Pancreas (tissue), 10 donors: ENCODE measurements at places on chromosomes 7 and 10. TPM values are rescaled to one million over a fixed set of nuclear protein-coding genes. Genes with fewer than 3 reads are reported as not detected.

GRCh38 chr7:56290548-56290947 is 174.3 kb upstream of the NUPR2 start:
- no peaks in the 10 kb centered on the region for H3K27me3 ChIP-seq
- H3K36me3 ChIP-seq, result no peaks in the 10 kb centered on the region
- no peak overlapping the region for H3K27ac ChIP-seq
- H3K4me1 ChIP-seq, result no peaks in the 10 kb centered on the region

DNA sequence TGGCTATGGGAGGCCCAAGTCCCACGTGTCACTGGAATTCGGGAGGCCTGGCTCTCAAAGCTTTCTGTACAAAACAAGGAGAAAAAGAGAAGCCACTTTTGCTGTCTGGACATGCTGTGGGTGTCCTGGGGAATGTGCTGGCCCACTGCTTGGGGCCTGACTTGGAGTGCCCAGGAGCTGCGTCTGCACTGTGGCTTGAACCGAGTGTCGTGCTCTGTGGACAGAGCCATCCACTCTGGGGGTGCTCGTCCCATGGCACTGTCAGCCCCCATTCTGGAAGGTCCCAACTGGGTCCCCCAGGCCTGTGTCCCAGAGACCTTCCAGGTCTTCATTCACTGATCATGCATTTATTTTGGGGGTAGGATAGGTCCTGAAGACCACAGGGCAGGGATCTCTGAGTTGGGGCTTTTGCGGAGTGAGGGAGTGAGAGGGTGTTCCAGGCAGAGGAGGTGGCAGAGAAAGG is 138.0 kb downstream of the LHPP start:
- no peak overlapping the region for H3K4me3 ChIP-seq
- H3K36me3 ChIP-seq, result no peaks in the 10 kb centered on the region
- H3K27me3 ChIP-seq, result no peaks in the 10 kb centered on the region
- H3K4me1 ChIP-seq, result no peaks in the 10 kb centered on the region

- H3K27me3 ChIP-seq, result no peaks in the 10 kb centered on the region
- H3K4me3 ChIP-seq, result no peak overlapping the region
- no peaks in the 10 kb centered on the region for H3K4me1 ChIP-seq
- no peaks in the 10 kb centered on the region for H3K36me3 ChIP-seq
- DNase-seq, result no peak
These were observed 38.5 kb downstream of the NPTX2 start for GRCh38 chr7:98655611-98656010.

GRCh38 chr7:158053183-158053915 is 534.3 kb downstream of the PTPRN2 start:
- no peak for DNase-seq
- no peak overlapping the region for H3K27ac ChIP-seq
- no peaks in the 10 kb centered on the region for H3K36me3 ChIP-seq
- H3K4me1 ChIP-seq, result no peaks in the 10 kb centered on the region
- no peaks in the 10 kb centered on the region for H3K27me3 ChIP-seq
- no peak overlapping the region for H3K4me3 ChIP-seq

GRCh38 chr10:61262486-61263261 is 190.5 kb downstream of the TMEM26 start:
- no peak for DNase-seq
- no peaks in the 10 kb centered on the region for H3K36me3 ChIP-seq
- no peaks in the 10 kb centered on the region for H3K4me1 ChIP-seq
- H3K27me3 ChIP-seq, result no peaks in the 10 kb centered on the region
- H3K4me3 ChIP-seq, result no peak overlapping the region
- H3K27ac ChIP-seq, result no peak overlapping the region

DNA sequence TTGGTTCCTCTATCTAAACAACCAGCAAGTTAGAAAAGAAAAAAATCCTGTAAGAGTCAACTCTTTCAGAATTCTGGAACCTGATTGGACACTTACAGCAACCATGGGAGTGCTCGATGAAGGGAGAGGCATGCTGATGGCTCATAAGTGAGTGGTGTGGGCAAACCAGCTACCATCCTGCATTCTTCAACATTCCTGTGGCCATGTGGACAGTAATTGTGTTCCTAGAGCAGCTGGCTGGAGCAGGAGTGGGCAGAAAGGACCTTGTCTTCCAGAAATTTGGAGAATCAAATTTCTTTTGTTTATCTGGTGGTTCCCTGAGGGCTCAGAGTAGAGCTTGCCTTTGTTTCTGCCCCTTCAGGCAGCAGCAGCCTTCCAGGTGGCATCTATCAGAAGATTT is 22.5 kb upstream of the MYL7 start:
- DNase-seq, result no peak
- H3K27ac ChIP-seq, result no peak overlapping the region
- H3K4me1 ChIP-seq, result no peaks in the 10 kb centered on the region
- no peaks in the 10 kb centered on the region for H3K36me3 ChIP-seq
- no peaks in the 10 kb centered on the region for H3K27me3 ChIP-seq

- H3K4me3 ChIP-seq, result no peak overlapping the region
- no peak overlapping the region for H3K27ac ChIP-seq
- peaks cover under 1% of the 10 kb centered on the region for H3K4me1 ChIP-seq
- H3K27me3 ChIP-seq, result no peaks in the 10 kb centered on the region
These were observed 13.2 kb upstream of the PWWP2B start for GRCh38 chr10:132383751-132384196.

DNA sequence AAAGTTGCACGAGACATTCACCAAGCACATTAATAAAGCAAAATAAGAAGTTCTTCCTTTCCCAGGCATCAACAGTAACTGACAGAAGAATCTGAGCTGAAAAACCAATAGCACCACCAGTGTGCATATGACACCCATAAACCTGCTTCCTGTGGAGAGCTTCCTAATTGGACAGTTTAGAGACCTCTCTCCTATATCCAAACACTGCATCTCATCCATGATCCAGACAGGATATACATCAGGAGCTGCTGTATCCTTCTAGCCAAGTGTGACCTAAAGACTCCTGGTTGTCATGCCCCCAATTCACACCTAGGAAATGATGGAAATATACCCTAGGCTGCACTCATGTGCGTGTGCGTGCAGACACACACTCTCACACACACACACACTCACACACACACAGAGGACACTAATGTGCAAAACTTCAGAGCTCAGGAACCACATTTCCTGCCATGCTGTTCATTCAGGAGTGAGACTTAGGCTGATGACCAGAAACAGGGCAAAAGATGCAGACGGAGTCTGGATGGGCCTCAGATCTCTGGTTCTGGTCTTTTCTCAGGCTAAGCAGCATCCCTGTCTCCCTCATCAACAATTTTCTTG is 58.0 kb downstream of the MAP3K8 start:
- no peaks in the 10 kb centered on the region for H3K4me1 ChIP-seq
- H3K27ac ChIP-seq, result no peak overlapping the region

DNA sequence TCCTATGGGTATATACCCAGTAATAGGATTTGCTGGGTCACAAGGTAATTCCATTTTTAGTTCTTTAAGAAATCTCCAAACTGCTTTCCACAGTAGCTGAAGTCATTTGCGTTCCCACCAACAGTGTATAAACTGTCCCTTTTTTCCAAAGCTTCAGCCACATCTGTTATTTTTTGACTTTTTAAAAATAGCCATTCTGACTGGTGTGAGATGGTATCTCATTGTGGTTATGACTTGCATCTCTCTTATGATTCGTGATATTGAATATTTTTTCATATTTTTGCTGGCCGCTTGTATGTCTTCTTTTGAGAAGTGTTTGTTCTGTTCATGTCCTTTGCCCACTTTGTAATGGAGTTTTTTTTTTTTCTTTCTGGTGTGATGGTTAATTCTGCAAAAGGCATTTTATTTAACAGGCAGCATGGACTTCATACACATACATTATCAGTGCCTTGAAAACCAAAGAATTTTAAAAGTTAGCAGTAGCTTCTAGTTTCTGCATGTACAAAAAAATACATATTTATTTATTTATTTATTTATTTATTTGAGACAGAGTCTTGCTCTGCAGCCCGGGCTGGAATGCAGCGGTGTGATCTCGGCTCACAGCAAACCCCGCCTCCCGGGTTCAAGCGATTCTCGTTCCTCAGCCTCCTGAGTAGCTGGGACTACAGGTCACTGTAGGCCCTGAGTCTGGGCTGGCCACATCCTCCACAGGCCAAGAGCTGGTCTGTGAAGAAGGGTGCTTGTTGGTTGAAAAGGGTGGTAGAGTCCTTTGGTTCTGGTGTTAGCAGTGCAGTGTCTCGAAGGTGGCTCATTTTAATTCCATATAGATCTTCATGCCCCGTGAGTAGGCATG is 32.3 kb downstream of the AGR3 start:
- H3K36me3 ChIP-seq, result no peaks in the 10 kb centered on the region
- peaks cover 14% of the 10 kb centered on the region for H3K4me1 ChIP-seq
- H3K4me3 ChIP-seq, result no peak overlapping the region
- no peaks in the 10 kb centered on the region for H3K27me3 ChIP-seq
- H3K27ac ChIP-seq, result no peak overlapping the region

GRCh38 chr10:21807180-21807579 is 196.3 kb downstream of the DNAJC1 start:
- H3K4me1 ChIP-seq, result no peaks in the 10 kb centered on the region
- DNase-seq, result no peak
- H3K36me3 ChIP-seq, result no peaks in the 10 kb centered on the region
- no peaks in the 10 kb centered on the region for H3K27me3 ChIP-seq
- H3K4me3 ChIP-seq, result no peak overlapping the region

DNA sequence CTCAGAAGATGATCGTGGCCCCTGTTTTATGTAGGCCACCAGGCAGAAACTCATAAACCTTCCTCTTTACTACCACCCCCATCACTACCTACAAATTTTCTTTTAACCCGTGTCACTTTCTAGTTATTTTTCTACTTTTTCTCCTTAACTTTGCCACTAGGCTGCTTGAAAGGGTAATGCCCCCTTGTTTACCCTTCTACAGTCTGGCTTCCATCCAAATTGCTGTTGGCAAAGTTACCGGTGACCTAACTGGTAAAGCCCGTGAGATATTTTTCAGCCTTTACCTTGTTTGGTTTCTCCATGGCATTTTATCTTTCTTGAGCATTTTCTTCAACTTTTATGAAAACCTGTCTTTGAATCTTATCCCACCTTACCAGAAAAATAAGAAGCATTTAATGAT is 153.0 kb downstream of the WNT2 start:
- H3K27ac ChIP-seq, result no peak overlapping the region
- no peaks in the 10 kb centered on the region for H3K27me3 ChIP-seq
- peak; percentile 61 for DNase-seq

DNA sequence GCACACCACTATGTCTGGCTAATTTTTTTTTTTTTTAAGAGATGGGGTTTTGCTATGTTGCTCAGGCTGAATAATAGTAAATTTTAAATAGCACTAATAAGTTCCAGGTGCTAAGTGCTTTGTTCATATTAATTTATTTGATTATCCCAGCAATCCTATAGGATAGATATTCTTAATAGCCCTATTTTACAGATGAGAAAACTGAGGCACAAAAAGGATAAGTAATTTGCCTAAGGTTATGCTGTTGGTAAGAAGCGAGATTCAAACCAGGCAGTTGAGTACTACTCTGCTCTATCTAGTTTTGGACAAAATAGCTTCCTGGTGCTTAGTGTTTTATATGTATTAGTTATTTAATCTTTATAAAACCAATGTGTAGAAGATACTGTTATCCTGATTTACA is 72.5 kb upstream of the STRIP2 start:
- H3K4me3 ChIP-seq, result no peak overlapping the region
- peaks cover 9% of the 10 kb centered on the region for H3K4me1 ChIP-seq
- H3K36me3 ChIP-seq, result no peaks in the 10 kb centered on the region
- no peak for DNase-seq

DNA sequence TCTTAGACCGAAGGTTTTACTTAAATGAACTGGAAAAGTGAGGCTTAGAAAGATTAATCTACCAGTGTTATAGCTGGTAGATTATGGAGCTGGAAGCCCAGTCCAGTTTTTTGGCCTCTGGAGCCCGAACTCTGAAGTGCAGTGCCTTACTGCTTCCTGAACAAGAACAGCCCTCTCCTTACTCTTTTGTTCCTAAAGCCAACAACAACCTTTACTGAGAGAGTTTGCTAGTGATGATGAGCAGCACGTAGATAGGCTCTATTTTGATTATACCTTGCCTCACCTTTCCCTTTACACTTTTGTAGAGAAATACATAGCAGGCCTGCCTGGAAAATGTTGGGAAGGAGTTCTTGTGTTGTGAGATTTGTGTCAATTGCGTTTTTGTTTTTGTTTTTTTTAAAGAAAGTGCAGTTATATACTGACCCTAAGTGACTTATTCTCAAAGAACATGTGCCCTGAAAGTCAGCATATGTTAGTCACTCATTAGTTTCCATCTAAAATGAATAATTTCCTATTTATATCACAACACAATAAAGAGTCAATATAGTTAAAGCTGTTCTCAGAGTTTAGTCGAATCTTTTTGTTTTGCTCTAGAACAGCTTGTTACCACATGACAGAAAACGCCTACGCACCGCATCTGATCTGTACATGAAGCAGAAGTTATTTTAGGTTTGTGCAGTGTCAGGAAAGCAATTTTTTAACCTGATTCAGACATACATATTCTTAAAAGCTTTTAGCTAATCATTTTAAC is 33.0 kb downstream of the PLEKHA1 start:
- H3K4me3 ChIP-seq, result no peak overlapping the region
- DNase-seq, result no peak
- no peaks in the 10 kb centered on the region for H3K36me3 ChIP-seq
- H3K27me3 ChIP-seq, result no peaks in the 10 kb centered on the region

DNA sequence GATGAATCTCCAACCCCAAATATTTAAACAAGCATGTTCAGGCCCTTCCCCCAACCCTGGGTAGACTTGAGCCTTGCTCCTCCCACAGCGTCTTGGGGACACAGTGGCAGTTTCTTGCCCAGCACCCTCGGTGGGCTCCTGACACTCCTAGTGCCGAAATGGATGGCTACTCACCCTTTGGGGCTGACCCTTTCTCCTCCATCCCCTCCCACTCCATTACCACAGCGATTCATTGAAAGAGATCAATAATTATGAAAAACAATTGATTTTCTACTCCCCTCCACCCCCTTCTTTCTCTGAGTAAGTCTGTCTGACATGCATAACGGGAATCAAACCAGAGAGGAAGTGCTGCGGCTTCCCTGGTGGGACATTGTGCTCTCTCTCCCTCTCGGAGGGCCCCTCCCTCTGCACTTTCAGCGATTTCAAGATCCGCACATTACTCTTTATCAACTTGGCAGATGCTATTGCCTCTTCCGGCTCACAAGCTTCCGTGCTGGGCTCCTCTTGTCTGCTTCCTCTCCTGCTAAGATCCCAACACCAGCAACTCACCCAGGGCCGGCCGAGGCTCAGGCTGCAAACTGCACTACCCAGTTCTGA is 79.0 kb upstream of the PLXNA4 start:
- H3K4me1 ChIP-seq, result no peaks in the 10 kb centered on the region
- H3K27me3 ChIP-seq, result no peaks in the 10 kb centered on the region
- DNase-seq, result no peak
- H3K27ac ChIP-seq, result no peak overlapping the region
- no peak overlapping the region for H3K4me3 ChIP-seq

NUDT13 gene
- total RNA-seq, result 0.95 TPM

CCL26 gene
- total RNA-seq, result not detected

LRRN3 gene
- 0.46 TPM for total RNA-seq

KLLN gene
- 0.09 TPM for total RNA-seq

PON1 gene
- total RNA-seq, result 0.35 TPM

SP8 gene
- not detected for total RNA-seq
